ENCODE measurements at places on chromosomes 13 and 19.

DNA sequence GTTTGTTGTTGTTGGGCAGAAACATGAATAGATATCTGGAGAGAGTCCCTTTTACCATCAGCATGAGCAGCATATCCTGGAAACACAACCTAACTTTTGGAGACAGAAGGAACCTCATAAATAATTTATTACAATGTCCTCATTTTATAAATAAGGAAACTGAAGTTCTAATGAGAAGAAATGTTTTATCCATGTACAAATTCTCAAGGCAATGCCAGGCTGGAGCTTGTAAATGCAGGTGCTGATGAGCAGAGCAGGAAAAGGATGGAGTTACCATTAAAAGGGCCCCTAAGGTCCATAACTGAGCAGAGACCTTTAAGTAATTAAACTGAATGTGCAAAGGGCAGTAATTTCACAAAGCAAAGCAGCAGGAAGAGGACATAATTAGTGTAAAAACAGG is 17.3 kb downstream of the LCP1 start:
- no peak for DNase-seq

DNA sequence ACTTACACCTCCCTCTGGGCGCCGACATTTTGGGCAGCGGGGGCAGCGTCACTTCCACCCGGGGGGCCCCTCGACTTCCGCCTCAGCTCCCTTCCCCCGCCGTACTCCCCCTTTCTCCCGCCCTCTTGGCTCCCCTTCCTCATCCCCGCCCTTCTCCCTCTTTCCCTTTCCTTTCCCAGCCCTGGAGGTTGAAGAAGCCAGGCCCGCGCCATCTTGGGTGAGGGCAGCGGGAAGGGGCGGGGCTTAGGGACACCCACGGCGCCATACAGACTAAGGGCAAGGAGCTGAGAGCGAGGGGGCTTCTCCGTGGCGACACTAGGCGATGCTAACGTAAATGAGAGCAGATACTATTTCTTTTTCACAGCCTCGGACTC is at the start of gene FIZ1:
FIZ1 (minus strand) TSS at position 50 of the 374 bp plus-strand sequence. CDS start 1,652 bp downstream, outside the sequence.
- peak; percentile 95 for DNase-seq

DNA sequence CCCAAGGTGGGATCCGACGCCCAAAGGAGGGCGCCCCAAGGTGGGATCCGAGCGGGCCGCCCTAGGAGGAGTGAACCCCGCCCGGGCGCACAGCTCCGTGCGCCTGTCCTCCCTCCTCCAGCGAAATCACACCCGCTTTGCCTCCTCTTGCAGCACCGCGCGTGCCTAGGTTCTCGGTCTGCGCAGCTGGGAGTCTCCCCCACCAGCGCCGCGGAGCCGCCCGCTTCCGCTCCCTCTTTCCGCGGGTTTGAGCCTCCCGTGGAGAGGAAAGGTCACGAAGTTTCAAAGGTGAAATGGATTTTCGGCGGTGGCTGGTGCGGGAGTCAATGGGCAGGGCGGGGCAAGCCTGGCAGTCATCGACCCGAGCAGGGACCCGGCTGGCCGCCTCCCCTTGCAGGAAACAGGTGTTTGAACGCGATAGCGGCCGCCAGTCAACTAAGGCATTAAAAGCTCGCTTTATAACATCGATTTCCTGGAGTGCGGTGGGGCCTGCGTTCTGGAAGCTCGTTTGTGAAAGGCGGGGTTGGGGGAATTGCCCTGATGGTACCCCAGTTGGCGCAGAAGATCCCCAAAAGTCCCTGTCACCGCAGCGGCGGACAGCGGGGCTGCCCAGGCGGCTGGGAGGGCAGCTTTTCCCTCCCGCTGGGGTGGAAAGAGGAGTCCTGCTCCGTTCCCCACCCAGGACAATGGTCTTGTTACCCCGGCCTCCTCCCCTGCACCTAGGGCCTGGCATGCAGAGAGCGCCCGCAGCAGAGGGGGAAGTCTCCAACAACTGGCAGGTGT is 9.0 kb upstream of the SOX1 start:
- no peak for DNase-seq

- no peak for DNase-seq
Observed at GRCh38 chr13:28147495-28147894, 9.2 kb downstream of the PAN3 start.

DNA sequence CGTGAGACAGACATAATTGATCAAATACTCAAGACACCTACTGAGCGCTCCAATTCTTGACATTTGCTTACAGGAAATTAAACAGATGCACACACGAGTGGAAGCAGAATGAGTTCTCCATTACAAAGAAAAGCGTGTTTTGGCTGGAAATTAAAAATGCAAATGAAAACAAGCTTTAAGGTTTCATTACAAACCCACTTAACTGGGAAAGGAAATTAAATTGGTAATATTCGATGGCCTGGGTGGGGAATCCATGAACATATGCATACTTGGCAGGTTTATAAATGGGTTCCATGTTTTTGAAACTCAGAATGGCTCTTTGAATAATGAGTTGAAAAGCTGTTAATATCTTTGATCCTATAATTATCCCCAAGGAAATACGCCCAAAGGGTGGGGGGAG is 178.0 kb downstream of the IER2 start:
- DNase-seq = no peak

DNA sequence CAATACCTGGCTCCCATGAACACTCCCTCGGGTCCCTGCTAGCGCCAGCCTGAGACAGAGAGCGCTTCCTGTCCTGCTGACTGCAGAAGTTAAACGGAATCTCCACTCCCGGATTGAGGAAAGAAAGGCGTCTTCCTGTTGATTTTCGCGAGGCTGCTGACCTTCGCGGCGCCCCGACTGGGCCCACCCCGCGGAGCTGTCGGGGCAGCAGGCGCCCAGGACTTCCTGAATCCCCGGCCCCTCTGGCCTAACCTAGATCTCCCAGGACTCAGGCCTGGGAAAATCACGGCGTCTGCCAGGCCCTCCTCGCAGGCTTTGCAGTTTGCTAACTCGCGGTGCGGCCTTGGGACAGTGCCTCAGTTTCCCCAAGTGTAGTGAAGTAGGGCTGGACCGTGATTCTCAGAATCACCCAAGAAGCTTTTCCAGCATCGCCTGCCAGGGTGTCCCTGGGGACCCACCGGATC is 108.8 kb downstream of the KCTD15 start:
- DNase-seq = no peak

DNA sequence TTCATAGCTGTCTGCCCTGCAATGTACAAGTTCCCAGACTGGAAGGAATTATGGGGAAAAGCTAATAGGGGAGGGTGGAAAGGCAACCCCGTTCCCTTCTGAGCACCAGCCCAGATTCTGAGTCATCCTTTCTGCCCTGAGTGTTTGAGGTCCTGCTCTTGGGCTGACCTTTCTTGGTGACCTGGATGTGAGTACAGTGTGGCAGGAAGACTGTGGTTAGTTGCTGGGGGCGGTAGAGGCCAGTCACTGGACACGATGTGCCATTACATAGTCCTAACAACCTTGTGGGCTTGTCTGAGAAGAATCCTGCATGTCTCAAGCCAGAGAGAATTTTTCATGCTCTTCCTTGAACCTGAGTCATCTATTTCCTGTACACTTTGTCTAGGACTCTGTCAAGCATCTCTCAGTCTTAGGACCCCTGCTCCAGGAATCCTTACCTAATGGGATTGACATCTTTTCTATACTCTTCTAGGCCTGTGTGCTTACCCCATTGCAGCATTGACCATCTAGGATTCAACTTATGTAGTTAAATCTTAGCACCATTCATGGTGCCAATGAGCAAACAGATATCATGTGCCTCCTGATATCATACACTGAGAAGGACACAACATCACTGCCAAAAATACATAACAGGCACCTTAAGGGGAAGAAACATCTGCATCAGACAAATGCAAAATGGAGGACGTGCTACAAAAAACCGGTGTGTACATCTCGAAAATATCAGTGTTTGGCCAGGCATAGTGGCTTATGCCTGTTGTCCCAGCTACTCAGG is 8.1 kb upstream of the ANGPTL4 start:
- peak; percentile 40 for DNase-seq

DNA sequence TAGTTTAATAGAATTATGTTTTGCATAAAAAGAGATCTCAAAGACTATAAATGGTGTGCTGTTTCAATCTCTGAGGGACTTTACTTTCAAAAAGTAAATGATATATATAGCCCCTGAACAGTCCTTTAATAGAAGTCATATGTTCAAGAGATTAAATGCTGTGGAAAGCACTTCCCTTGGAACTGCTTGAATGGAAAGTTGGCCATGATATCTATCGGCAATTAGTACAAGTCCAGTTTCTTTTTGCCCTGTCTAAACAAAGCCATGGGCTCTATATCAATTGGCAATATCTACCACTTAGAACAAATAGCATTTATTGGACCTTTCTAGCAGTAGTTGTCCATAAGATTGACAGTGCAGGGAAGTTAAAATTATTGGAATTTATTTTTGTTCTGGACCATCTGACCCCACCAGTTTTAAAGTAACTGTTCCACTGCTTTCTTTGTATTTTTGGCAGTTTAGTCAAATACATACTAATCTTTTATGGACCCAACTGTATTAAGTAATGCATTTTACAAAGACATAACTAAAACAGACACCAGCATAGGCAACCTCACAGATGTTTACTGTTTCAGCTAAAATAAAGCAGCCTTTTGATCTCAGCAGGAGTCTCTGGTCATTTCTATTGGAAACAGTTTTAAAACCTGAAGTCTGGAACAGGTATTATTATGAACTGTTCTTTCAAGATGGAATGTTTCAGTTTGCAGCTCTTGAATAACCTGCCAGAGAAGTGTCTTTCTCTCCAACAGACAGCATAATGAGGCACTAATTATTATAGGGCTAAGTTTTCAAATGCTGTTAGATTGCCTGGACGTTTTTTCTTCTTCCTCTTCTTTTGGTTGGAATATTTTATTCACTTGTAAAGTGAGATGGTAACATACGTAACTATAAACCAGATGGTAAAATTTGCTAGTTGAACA is 282.6 kb downstream of the DCLK1 start:
- DNase-seq = no peak

GRCh38 chr13:47142105-47142504 is 245.3 kb upstream of the HTR2A start:
- no peak for DNase-seq

DNA sequence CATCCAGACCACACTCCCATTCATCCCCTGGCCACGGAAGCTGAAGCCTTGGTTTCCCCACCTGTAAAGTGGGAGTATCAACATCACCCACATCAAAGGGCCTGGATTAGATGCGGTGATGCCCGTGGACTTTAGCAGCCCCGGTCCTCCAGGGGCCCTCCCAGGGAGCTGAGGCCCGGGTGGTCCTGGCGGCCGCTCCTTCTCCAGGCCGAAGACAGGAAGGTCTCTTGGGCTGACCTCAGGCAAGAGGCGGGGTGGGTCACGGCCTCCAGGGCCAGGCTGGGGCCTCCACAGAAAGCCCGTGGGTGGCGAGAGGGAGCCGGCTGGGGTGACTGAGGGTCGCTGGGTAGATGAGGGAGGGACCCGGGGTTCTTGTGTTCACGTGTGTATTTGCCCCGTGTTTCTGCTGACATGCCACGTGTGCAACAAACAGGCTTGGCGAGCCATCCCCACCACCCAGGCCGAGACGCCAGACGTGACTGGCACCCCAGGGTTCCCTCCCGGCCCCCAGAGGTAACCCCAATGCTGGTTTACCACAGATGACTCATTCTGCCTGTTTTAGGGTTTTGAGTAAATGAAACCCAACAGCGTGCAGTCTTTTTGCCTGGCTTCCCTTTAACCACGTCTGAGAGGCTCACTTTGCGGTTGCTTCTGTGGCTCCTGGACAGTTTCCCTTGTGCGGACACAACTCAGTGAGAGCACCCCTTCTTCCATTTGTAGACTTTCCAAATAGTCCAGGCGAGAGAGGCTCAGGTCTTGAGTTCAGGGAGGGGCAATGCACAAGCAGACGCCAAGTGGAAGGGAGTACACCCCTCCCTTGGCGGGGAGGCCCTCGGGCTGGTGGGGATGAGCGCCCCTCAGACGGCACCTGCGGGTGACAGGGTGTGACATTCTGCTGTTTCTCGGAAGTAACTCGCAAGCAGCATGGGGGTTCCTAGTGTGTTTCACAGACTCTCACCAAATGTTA is 42.9 kb downstream of the C13orf46 start:
- no peak for DNase-seq

DNA sequence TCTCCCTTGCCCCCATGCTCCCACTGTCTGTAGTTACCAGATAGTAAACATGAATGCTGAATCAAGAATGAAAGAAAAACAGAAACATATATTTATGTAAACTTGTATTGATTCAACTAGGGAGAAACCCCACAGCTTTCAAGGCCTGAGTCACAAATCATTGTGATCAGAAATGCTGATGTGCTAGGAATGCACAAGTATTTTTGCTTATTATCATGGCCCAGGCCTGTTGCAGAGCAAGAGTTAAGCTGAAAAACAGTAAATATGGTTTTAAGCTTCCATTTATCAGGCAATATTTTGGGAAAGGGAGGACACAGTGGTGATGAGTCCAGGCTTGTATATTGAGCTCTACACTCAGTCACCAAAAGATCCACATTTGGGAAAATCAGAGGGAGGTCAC is 669.6 kb downstream of the DIAPH3 start:
- no peak for DNase-seq

DNA sequence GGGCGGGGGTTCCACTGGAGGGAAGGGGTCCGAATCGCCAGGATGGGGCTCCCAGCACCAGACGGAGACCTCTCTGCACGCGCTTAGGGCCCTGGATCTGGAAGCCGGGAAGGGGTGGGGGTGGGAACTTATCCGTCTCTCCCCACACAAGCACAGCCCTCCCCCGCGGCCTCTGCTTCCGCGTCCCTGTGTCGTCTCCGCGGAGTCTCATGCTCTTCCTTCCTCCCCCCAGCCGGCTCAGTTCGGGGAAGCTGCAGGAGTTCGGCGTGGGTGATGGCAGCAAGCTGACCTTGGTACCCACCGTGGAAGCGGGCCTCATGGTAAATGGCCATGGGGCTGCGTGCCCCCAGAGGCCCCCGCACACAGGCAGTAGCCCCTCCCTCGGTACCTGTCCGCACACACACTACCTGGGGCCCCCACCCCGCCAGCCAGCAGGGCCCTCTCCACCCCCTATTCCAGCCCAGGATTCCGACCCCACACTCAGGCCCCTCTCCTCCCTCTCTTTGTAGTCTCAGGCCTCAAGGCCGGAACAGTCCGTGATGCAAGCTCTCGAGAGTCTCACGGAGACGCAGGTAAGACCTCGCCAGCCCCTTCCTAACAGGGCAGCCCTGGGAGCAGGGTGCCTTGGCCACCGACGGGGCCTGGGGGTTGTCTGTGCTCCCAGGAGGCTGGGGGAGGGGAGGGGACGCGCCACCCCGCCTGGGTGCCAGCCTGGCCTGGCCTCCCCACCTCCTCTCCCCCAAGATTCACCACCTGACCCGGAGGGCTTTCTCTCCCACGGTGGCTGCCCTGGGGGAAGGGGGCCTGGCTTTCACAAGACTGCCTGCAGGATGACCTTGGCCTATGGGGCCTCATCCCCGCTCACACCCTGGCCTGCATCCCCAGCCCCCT is 3.2 kb downstream of the MIDN start:
- no peak for DNase-seq

- no peak for DNase-seq
Observed at GRCh38 chr13:44305917-44306370, 67.7 kb upstream of the SERP2 start.

- no peak for DNase-seq
Observed at GRCh38 chr13:95360464-95361097, 59.3 kb upstream of the ABCC4 start.

DNA sequence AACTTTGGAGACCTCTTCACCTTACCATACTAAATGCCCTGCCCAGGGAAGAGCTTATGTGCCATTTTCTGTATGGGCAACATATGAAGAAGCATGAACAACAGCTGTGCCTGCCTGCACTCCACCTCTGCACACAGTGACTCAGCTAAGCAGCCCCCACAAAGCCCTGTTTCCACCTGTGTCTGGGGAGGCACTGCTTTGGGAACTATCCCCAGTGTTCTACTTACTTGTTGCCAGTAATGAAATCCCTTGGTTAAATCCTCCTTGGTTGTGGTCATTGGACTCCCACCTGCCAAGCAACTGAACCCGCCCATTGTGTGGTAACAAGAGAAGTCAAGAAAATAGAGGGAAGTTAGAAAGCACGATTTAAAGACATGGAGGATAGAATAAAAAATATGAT is 84.6 kb downstream of the NALCN start:
- DNase-seq = no peak
